ENCODE measurements at places on chromosomes 12 and 14. TPM values are rescaled to one million over a fixed set of nuclear protein-coding genes. Genes with fewer than 3 reads are reported as not detected.

Gene KRT3
- polyA plus RNA-seq = not detected

Gene GOLGA5
- 37.5 TPM for polyA plus RNA-seq

Gene EFS
- 19.0 TPM for polyA plus RNA-seq

Gene ACSM4
- polyA plus RNA-seq = 0.04 TPM

Gene TCTN2
- polyA plus RNA-seq = 8.6 TPM

Gene NEUROD4
- polyA plus RNA-seq = 0.01 TPM

Gene DDHD1
- polyA plus RNA-seq = 10.2 TPM

Gene BMP4
- polyA plus RNA-seq = 40.0 TPM

Gene KRT73
- 0.97 TPM for polyA plus RNA-seq

Gene ZDHHC22
- polyA plus RNA-seq = 1.6 TPM

Gene ISM2
- polyA plus RNA-seq = 0.07 TPM

Gene KIF26A
- 8.8 TPM for polyA plus RNA-seq

Gene RNASE1
- 107 TPM for polyA plus RNA-seq

Gene BCL2L2
- polyA plus RNA-seq = 53.8 TPM

Gene EPYC
- 0.13 TPM for polyA plus RNA-seq

Measured in large intestine (tissue), 12 donors.